ENCODE measurements at places on chromosomes 3 and 15.

- DNase-seq = no peak
Measured at GRCh38 chr3:51283421-51283820, 101.7 kb upstream of the MANF start.

DNA sequence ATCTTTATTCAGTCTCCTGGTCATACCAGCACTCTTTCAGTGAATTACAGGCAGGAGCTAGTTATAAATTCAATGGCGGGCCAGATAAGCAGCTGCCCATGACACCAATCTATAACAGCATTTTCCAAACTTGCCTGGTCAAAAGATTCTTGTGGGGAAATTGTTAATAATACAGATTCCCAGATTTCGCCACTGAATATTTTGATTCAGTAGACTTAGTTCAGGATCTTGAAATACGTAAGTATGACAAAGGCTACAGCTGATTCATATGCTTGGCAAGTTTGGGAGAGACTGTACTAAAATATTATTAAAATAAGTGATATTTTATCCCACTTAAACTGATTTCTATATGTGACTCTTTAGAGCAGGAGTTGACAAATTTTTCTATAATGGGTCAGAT is 119.3 kb downstream of the TMCO5A start:
- no peak for DNase-seq

DNA sequence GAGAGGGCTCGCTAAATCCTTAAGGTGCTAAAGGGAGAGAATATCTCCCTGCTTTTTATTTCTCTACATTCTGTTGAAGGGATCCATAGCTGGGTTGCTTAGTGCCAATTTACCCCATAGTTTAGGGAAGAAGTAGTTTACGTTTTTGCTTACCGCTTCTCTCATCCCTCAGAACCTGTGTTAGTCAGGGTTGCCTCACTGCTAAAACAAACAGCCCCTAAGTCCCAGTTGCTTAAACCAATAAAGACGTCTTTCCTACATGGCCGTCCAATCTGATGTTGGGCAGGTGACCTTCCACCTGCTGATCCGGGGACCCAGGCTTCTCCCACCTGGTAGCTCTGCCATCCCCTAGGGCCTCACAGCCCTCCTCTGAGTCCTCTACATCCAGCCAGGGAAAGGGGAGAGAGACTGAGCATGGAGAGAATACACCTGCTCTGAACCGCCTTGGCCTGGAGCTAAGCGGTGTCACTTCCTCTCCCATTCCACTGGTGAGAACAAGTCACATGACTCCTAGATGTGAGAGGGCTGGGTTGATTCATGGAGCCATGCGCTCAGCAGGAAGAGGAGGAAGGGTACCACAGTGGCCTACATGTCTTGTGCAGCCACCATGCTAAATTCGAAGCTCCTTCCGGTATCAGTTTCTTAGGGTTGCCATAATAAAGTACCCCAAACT is 26.3 kb downstream of the DNASE1L3 start:
- no peak for DNase-seq

DNA sequence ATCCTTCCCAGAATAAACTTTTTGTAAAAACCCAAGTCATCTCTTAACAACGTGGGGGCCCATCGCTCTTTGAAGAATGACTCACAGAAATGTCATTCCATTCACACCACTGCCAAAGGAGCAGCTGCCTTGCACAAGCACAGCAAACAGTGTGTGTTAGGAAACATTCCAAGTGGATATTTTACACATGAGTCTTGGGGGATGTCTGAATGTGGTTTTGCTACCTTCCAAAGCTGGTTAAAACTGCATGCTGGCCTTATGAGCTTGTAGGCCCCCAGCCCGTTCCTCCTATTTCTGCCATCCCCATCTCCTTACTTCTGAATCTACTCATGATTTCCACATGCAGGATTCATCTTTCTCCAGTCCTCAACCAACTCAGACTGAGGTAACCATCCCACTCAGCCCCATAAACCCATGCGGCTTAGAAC is 130.8 kb downstream of the CPNE4 start:
- DNase-seq = no peak

DNA sequence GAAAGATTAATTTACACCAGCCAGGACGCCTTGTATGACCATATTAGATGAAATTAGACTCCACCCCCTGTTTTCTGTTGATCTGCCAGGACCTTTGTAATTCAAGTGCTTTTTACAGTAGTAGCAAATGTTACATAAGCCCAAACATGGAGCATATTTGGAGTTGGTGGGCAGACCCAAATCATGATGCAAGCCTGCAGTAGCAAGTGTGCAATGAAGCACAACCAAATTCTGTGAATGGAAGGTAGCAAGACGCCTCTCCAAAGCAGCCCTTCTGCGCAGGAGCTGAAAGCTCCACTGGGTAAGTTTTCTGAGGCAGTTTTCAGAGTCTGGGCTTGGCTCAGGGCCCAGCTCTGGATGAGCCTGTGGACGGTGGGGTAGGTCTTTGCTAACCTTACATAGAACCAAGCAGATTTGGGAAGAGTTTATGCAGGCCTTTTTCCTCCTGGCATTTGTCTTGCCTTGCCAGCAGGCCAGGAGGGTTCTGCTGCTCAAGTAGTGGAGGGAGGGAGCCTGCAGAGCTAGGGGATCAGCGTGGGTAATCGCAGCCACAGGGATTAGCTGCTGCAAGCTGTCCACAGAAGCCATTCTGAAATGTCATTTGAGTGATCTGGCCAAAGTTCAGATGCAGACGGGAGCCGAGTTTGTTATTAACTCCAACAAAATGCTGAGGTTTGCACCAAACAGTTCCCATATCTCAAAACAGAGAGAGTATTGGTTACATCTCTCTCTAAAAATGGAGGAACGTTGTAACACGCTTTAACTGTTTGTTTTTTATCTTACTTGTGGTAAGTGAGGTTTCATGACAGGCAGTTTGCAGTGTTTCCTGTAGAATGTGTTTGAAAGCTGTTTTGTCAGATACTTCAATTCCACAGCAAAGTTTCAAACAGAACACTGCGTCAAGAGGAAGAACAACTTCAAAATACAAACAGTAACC is 55.4 kb downstream of the PSMD6 start:
- DNase-seq = peak; percentile 57

DNA sequence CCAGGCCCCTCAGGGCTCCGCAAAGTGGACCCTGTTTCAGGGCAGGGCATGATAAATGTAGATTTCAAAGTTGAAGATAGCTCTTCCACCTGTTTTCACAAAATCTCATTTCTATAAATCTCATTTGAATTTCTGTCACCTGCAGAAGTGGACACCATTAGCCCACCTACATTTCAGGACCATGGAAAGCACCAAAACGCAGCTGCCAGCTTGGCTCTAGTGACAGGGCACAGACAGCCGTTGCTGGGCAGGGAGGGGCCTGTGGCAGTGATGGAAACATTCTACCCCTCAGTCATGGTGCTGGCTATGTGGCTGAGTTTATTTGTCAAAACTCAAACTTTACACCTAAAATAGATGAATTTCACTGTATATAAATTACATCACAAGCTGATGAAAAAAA is 40.4 kb downstream of the PRR23E start:
- peak; percentile 12 for DNase-seq

- DNase-seq = no peak
Measured at GRCh38 chr3:179671747-179672242, 19.0 kb downstream of the USP13 start.
